ENCODE measurements at places on chromosomes 2 and 18. TPM values are rescaled to one million over a fixed set of nuclear protein-coding genes. Genes with fewer than 3 reads are reported as not detected.

The AGFG1 gene
- total RNA-seq = 89.8 TPM

The UGT1A10 gene
- not detected for total RNA-seq

The PAX8 gene
- total RNA-seq = 3.7 TPM

The CCDC74B gene
- 3.7 TPM for total RNA-seq

The LHCGR gene
- not detected for total RNA-seq

The ATP6V1B1 gene
- not detected for total RNA-seq

The PRKRA gene
- total RNA-seq = 64.0 TPM

The CROCC2 gene
- total RNA-seq = not detected

The TLX2 gene
- 0.08 TPM for total RNA-seq

The TEX44 gene
- not detected for total RNA-seq

The EFR3B gene
- 0.55 TPM for total RNA-seq

The EIF4E2 gene
- total RNA-seq = 65.3 TPM

The RAPGEF4 gene
- total RNA-seq = 1.8 TPM

The CCDC148 gene
- 0.19 TPM for total RNA-seq

The TDRD15 gene
- not detected for total RNA-seq

The KIAA2012 gene
- total RNA-seq = not detected

The KCNG2 gene
- total RNA-seq = not detected

The DNAJC27 gene
- total RNA-seq = 0.91 TPM

The AMER3 gene
- not detected for total RNA-seq

The GCA gene
- total RNA-seq = 16.7 TPM

The ARPC2 gene
- total RNA-seq = 709 TPM

The ASB18 gene
- total RNA-seq = not detected

Data from hair follicular keratinocyte (primary cell).